ENCODE measurements at places on chromosomes 5 and 9.

GRCh38 chr9:91677822-91678436 lies 254.3 kb upstream of the NFIL3 start:
- no peak for DNase-seq

DNA sequence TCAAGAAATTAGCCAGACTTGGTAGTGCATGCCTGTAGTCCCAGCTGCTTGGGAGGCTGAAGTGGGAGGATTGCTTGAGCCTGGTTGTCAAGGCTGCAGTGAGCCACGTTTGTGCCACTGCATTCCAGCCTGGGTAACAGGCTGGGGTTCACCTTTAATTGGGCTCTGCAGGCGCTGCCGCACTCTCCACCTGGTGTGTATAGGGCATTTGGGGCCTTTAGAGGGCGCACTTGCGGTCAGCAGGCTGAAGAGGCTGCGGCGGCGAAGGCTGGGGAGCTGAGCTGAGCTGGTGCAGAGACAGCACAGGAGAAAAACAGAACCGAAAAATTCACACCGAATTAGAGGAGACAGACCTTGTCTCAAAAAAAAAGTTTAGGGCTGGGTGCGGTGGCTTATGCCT lies 31.2 kb downstream of the CDK7 start:
- no peak for DNase-seq

- peak; percentile 47 for DNase-seq
Observed at GRCh38 chr5:170638454-170639220, 134.8 kb downstream of the KCNIP1 start.

- DNase-seq = no peak
Observed at GRCh38 chr5:179199246-179199645, 139.1 kb downstream of the ZNF354C start.

- no peak for DNase-seq
Observed at GRCh38 chr5:87936667-87937066, 332.0 kb downstream of the TMEM161B start.

DNA sequence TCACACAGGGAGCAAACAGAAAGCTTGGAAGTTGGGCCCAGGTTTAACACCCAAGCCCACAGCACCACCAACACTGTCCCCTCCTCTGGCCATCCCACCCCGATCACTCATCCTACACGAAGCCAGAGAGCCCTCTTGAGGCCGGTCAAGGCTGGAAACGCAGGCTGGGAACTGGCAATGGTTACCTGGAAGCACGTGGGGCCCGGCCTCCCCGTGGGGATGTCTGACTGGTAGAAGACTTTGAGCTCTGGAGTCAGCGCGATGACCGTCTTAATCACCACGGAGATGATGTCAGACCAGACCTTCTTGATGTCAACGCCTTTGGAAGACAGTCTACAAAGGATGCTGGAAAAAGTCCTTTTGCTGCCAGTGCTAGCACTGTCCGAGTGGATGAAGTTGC lies 104.1 kb downstream of the TTLL11 start:
- DNase-seq = no peak

DNA sequence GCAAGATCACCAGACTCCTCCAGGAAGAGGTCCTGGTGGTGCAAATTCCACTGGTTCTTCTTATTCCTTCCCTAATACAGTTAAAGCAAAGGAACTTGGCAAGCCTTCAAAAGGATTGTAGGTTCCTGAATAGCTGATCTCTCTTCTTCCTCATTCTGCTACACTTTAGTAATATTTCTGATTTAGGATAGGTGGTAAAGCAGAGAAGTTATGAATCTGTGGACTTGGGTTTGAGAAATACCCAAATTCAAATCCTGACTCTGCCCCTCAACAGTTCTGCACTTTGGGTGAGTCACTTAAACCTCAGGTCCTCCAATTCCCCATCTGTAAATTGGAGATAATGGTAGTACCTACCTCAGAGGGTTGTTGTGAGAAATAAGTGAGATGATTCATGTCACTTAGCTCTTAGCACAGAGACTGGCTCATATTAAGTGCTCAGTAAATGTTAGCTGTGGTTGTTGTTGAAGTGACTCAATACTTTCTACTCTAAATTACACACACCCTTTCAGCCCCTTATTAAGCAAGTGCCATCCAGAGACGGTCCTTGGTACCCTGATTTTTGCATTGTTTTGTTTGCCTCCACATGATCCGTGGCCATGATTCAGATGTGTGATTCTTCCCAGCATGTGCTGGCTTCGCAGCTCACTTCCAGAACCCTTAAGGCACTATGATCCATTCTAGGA lies 5.2 kb downstream of the SH3RF2 start:
- no peak for DNase-seq

DNA sequence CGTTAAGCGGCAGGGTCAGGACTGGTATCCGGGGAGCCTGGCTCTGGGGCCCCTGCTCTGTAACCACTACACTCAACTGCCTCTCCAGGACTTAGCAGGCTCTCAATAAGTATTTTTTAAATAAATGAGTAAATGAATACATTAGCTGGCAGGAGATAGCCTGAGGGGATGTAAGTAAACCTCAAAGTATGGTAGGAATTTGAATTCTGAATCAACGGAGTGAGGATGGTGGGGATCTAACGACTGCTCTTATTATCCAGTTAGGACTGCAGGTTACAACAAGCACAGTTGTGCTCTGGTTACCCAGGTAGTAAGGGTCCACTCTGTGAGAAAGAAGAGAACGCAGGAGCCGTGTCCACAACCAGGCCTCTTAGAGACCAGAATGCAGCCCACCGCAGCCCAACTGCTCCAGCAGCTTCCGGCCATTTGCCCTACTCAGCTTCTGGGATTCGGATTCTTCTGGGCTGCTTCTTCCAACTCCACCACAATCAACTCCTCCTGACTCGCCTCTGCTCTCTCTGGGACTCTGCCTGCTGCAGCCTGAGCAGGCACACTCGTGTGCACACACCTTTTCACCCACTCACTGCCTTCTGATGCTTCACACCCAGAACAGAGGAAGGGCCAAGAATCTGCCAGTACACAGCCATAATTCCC lies 52.6 kb downstream of the MED27 start:
- DNase-seq = no peak

DNA sequence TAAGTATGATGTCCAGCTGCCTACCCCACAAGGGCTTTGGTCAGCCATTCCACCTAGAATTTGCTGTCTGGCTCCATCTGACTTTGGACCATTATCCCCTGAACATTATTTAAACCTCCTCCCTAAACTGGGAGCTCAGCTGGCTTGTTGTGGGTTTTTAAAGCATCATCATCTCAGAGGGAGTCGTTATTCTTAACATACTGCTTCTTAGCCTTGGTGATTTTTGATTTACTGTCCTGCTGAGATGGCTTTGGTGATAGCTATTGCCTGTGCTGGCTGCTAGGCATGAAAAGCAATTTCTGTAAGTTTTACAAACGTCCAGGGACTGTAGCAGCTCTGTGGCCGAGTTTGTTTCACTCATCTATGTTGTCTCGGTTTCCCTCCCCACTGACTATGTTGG lies 256.1 kb downstream of the NR3C1 start:
- DNase-seq = no peak

- no peak for DNase-seq
Observed at GRCh38 chr5:6907320-6907918, 194.2 kb downstream of the TENT4A start.

DNA sequence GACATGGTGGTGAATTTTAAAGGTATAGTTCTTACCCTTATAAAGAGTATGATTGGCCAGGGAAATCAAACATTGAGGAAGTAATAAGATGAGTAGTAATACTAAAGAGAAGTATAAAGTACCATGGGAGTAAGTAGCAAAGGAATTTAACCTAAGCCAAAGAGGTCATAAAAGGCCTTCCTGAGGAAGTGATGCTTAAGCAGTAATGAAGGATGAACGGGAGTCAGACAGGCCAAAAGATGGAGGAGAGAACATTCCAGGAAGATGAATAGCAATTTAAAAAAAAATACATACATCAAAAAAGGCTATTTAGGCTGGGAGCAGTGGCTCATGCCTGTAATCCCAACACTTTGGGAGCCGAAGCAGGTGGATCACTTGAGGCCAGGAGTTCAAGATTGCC lies 29.0 kb downstream of the KLHL3 start:
- DNase-seq = no peak

GRCh38 chr9:16442622-16443021 lies 427.8 kb downstream of the BNC2 start:
- no peak for DNase-seq

- DNase-seq = no peak
Observed at GRCh38 chr5:81854915-81855314, 104.0 kb upstream of the SSBP2 start.

GRCh38 chr5:64688965-64689364 lies 1.3 kb upstream of the SHISAL2B start:
- no peak for DNase-seq

DNA sequence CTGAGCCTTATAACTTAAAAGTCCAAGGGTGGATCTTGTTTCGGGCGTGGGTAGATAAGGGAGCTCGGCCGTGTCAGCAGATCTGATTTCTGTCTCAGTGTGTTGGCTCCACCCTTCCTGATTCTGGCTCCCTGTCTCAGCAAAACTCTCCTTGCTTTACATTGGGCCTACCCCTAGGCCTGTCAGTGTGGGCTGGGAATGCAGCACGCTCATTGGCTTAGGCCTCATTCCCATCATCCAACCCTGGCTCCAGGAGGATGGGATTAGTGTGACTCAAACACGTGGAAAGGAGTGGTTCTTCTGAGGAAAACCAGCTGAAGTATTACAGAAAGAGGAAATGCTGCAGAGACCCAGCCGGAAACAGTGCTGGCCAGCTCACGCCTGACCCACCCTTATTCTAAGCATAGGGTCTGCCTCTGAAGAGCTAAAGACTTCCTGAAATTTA lies 59.9 kb downstream of the ZFAND5 start:
- peak; percentile 28 for DNase-seq

DNA sequence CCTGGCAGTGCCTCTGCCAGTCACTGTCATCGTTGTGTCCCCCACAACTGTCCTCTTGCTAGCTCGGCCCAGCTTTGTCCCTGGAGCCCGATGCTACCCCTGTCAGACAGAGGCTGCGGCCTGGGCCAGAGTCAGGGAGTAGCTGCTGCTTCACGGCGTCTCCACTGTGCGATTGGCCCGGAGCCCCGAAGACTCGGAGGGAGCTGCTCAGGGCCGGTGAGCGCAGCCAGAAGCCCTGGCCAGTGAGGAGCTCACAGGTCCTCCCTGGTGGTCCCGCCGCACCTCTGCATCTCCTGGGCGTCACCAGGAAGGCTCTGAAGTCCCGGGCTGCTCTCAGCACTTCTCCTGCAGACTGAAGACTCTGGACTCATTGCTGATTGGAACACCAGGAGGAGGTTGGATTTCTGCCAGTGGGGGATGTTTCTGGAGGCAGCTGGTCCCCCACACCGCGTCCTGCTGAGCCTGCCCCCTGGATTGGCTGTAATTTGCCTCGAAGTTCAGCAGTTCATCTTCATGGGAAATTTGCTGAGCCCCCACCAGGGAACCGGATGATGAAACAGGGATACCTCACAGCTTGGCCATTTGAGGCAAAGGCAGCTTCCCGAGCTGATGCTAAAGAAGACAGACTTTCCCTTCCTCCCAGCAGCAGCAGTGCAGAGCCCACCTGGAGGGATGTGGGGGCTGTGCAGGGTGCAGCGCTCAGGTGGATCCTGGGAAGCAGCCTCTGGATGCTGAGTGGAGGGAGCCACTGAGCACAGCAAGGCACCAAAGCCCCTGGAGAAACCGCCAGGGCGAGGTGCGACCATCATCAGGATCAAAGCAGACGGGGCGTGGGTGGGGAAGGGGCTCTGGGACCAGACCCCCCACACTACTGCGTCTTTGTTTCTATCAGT lies 45.6 kb downstream of the USP20 start:
- DNase-seq = no peak

DNA sequence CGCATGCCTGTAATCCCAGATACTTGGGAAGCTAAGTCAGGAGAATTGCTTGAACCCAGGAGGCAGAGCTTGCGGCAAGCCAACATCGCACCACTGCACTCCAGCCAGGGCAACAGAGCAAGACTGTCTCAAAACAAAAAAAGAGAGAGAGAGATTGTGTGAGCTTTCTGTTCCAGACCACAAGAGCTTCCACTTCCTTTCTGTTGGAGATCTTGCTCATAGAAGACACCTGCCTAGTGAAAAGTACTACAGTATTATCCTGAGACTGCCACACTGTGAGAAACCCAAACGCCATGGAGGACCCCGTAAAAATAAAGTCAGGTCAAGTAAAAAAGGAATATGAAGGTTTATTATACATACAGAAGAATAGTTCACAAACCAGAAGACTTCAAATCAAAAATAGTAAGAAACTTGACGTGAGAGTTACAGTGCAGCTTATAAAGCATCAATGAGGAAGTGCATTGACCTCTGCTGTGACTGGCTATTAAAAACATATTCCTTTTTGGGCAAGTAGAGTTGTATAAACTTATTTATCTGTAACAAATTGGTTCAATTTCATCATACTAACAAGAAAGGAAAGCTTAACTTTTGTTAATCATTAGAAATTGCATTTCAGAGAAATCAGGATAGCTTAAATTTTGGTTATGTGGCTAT lies 4.3 kb upstream of the EMB start:
- DNase-seq = peak; percentile 65

DNA sequence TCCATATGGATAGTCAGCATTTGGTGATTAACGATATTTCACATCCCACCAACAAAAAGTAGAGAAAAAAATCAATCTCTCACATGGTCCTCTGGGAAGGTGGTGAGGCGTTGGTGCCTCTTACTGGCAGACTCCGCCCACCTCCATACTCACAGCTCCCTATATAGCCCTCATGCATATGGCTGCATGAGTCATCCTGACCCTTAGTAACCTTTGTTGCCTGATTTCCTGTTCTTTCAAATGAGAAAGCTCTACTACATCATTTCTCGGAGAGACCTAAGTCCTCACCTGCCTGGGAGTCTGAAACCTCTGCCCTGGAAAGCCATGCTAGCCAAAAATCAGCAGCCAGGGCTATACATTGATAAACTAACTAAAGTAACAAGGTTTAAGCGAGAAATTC lies 33.3 kb upstream of the ABCA1 start:
- DNase-seq = peak; percentile 70

GRCh38 chr9:77175151-77175550 lies 2.2 kb upstream of the VPS13A start:
- DNase-seq = no peak

GRCh38 chr9:11755951-11756350 lies 937.2 kb upstream of the TYRP1 start:
- DNase-seq = no peak

GRCh38 chr5:98471458-98471857 lies 302.0 kb upstream of the RGMB start:
- no peak for DNase-seq

DNA sequence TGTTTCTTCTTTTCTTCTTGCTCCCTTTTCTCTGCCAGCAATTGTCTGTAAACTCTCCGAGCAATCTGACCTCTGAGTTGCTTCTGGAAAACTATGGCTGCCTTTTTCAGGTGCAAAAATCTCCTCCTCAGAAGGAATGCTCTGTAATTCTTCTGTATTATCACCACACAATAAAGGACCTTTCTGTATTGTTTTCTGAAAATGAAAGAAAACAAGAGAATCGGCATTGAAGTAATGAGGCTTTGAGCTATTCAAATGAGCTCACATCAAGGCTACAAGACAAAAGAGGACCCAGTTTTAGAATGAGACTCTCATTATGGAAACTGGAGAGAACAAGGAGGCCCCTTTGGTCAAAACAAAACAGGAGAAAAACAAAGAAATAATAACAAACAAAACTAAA lies 86.2 kb upstream of the RETREG1 start:
- no peak for DNase-seq

GRCh38 chr5:57552033-57552432 lies 69.4 kb upstream of the ACTBL2 start:
- DNase-seq = no peak

- DNase-seq = no peak
Observed at GRCh38 chr9:38091310-38092199, 22.5 kb upstream of the SHB start.

Measured in CD4-positive, alpha-beta T cell treated with Interleukin-10 for 1 hour (primary cell).